Non-pigmented ciliary epithelial cell (primary cell): ENCODE measurements at places on chromosomes 5 and 9.

DNA sequence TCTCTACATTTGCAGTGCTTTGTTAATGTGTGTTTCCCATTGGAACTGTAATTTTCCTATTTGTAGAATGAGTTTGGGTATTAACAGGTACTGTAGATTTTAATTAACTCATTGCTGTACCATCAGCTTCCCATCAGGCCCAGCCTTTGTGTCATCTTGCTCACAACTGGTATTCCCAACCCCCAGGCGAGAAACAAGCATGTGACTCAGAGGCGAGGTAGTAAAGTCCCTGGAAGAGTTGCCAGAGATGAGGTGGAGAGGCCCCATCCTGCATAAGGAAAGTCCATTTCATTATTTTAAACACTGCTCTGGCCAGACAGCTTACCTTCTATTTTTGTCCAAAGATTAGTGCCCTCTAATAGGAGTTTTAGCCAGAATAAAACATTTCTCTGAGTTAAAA lies 29.9 kb downstream of the ADCY2 start:
- DNase-seq: no peak

DNA sequence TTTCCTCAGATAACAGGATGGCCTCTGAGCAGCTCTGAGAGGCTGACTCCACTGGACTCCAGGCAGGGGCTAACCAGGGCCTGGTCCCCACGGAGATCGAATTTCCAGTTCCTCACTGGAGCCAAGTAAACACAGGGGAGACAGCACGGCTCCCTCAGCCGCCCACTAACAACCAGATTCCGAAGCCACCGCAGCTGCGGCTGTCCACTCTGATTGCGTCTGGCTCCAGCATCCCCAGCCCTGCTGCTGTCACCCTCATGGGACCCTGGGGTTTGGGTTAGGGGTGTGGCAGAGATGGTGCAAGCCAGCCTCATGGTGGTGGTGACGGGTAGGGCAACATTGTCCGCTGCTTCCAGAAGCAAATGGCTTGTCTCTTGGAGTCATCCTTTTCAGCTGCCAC lies 172.6 kb downstream of the RGS3 start:
- no peak for DNase-seq

GRCh38 chr9:110116543-110116885 lies 91.4 kb downstream of the C9orf152 start:
- DNase-seq: no peak

DNA sequence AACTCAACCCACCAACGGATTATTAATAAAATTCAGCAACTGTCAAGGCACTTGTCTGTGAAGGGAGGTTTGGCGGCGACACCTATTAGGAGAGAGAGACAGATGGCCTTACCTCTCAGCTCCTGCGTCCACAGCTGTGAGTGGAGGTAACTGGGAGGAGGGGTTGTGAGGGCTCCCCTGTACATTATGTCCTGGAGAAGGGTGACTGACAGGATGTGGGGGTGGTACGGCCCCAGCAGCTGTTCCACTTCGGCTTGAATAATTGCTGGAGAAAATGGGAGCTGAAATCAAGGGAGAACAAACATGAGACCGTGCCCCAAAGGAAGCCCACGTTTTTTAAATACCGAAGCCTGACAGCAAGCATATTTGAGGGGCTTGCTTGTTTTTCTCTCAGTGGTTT lies 353.5 kb upstream of the RFX3 start:
- no peak for DNase-seq

GRCh38 chr5:139769477-139769876 lies 26.1 kb upstream of the PSD2 start:
- DNase-seq: no peak

GRCh38 chr9:36640771-36641381 lies 68.2 kb downstream of the MELK start:
- no peak for DNase-seq

DNA sequence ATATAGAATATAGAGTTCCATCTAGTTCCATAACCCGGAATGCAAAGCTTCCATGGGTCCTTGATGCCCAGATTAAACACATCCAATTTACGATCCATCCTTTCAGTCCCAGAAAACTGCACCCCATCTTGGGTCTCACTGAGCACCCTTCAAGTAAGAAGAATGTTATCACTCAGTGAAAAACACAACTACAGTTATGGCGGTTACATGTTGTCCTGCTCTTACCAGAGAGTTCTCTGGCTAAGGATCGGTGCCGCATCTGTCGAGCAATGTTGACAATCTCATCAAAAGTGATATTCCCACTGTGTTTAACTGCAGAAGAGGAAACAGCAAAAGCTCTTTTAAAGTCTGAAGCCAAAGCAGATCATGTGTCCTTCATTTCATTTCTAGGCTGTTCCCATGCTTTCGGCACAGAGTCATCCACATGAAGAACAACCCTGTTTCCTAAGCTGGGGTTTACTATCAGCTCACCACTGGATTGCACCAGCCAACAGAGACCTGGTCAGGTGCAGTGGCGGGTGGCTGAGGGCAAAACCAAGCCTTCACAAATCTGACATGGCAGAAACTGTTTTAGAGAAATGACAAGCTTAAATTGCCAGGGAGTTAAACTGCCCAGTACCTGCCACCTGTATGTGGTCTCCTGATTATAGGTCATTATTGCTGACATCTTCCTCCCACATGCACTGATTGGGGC lies 2.9 kb downstream of the RPL12 start:
- no peak for DNase-seq

DNA sequence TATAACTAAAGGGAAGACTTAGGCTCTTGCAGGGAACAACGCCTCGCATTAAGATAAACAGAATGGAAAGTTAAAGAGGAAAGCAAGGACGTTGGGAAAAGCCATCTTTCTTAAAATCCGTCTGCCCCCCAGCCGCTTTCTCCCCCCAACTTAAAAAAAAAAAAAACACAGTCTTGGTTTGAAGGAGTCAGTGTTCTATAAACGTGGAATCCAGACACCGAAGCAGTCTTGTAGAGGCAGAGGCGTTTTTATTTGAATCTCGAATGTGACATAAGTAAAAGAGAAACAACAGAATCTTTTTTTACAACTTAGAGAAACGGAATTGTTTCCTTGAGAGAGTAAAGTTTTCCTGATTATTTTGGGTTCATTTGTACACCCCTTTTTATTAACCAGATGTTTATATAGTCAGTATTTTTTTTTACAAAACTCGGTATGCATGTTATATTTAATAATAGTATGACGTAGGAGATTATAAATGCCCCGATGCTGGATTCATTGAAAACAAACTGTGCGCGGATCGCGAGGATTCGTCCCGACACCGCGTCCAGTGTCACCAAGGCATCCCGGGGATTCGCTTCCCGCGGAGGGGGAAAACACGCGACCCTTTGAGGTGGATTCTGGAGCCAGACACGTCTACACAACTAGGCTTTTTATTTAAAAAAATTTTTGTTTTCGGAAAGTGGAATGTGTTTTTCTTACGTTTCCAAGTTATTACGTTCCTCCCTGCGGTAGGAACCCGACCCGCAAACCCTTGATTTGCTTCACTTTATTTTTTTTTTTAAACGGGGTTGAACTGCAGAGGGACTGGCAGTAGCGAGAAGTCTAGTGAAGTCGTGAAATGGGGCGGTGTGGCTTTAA lies 6.7 kb downstream of the PTCH1 start:
- no peak for DNase-seq

DNA sequence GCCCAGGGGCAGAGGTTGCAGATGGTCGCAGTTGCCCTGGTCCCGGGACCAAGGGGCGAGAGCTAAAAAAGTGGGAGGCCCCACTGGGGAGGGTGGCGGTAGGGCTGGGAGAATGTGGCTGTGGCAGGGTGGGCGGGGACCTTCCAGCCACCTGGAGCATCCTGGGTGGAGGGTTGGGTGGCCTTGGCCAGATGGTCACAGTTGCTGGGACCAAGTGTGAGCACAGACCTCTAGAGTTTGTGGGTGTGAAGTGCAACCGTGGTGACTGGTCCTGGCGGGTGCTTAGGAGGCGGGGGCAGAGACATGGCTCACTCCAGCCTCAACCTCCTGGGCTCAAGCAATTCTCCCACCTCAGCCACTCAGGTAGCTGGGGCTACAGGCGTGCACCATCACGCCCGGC lies 5.7 kb upstream of the TRAF2 start:
- DNase-seq: no peak

DNA sequence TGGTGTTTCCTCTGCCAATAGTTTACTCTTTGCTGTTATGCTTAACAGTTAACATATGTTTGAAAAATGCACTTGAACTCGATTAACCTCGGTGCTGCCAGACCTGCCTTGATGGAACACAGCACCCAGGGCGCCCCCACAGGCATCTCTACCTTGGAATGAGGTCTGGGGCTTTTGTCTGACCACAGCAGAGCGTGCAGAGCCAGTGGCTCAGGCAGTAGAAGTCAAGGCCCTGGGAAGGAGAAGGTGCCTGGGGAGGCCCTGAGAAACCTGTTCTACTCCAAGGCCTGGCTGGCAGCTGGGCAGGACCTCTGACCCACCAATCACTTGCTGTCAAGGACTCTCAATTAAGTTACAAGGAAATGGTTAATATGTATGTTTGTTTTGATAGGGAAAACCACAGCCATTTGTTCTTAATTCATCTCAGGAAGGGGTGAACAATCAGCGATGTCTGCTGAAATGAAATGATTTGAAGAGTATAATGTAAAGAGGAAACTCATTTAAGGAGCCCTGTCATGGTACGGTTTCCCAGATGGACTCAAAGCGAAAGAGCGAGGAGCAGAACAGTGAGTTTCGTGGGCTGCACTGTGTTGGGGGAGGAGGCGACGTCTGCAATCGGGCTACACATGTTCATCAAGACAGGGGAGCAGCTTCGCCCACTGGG lies 21.9 kb downstream of the MACROH2A1 start:
- DNase-seq: no peak

DNA sequence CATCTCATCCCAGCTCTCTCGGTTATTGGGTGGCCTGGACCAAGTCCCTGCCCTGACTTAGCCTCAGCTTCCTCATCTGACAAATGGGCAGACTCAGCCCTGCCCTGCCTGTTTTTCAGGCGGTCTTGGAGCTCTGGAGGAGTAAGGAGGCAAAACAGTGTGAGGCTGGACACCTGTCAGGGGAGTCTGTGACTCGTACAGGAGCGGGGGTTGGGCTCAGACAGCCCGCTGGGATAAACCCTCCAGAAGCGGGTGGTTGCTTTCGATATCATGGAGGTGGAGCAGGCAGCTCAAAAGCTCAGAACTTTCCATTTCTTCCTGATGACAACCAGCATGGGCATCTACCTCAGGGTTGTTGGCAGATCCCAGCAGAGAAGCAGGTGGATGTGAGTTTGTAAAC lies 72.9 kb upstream of the GGTA1 start:
- DNase-seq: no peak

DNA sequence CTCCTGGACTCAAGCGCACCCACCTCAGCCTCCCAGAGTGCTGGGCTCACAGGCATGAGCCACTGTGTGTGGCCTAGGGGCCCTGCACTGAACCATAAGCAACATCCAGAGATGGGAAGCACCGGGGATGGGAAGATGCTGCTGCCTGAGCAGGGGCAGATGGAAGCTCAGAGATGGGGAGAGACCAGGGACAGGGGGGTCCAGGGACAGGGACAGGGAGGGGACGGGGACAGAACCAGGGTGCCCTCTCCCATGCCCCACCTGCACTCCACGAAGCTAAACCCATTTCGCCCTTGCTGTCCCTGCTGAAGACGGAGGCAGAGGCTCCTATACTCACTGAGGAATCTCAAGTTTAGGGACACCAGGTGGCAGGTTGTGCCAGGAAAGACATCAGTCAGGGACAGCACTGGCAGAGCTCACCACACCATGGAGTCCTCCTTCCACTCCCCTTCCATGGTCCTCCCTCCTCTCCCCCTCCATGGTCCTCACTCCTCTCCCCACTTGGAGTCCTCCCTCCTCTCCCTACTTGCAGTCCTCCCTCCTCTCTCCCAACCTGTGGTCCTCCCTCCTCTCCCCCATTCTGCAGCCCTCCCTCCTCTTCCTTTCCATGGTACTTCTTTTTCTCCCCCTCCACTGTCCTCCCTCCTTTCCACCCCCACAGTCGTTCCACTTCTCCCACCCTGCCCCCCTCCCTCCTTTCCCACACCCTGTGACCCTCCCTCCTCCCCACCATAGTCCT lies 45.5 kb upstream of the LRRC14B start:
- no peak for DNase-seq

GRCh38 chr5:120446901-120447300 lies 17.2 kb upstream of the PRR16 start:
- no peak for DNase-seq

DNA sequence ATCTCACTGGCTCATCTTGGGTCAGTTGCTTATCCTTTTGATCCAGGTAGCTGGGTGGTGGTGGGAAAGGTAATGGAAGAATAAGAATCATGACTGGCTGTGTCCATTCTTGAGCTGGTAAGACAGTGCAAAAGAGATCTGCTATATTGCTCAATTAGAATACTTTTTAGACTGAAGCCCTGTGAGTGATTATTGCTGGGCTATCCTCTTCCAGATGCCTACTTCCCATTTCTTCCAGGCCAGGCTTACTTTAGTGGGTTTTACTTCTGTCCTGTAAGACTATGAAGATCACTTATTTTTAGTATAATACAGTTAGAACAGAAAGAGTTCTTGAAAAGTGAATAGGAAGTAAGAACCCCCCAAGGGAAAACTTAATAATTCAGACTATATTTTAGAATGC lies 7.2 kb downstream of the MARCHF6 start:
- DNase-seq: no peak

DNA sequence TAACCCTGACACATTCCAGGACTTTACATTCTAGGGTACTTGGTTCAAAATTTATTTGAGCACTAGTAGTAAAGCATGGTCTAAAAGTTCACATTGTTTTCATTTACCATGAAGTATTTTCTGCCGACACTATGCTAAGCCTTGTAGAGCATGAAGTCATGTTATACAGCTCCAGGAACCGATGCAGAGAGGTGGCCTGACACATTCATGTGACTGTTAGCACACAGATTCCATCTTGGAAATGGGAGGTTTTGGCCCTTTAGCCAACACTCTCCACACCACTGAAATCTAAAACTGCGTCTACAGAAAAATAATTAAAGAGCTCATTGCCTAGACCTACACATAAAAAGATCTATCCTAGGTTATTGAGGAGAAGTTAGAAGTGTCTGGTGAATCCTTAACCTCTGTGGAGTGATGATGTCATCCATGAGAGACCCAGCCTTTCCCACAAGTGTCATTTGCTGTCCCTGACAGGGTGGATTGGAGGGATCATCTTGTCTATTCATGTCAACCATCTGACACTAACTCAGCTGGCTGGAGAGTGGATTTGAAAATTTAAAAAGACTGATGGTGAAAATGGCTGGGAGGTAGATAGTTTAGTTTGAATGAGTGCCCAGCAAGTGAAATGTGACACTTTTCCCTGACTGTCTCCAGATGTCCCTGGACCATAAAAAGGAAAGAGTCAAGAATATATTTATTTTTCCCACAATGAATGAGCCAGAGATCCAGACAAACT lies 1.3 kb downstream of the RANBP3L start:
- no peak for DNase-seq

DNA sequence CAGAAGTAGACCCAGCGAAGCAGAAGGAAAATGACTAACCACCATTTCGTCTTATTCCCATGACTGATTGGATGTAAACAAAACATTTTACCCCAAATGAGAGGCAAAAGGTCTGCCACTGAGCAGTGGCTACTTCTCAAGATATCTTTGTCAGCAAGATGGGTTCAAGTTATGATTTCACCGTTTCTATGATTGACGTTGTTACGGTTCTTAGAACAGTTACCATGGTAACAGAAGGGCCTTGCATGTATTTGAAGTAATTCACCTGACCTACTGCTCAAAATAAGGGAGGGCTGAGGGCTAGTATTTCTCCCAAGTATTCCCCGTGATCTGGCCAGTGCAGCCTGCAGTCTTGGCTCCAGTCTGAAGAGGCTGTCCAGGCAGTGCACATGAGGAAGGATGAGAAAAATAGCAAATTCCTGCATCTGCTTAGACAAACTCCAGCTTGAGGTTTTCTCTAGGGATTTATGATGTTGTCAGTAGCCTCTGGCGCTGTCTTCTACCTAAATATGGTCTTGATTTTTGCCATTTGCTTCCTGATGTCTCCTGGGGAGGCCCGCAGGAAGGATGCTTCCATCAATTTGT lies 372.7 kb downstream of the TMEM38B start:
- DNase-seq: no peak
